ENCODE measurements at places on chromosomes 13 and 19.

GRCh38 chr19:7799640-7800355 is 30.2 kb upstream of the EVI5L start:
- DNase-seq = no peak

DNA sequence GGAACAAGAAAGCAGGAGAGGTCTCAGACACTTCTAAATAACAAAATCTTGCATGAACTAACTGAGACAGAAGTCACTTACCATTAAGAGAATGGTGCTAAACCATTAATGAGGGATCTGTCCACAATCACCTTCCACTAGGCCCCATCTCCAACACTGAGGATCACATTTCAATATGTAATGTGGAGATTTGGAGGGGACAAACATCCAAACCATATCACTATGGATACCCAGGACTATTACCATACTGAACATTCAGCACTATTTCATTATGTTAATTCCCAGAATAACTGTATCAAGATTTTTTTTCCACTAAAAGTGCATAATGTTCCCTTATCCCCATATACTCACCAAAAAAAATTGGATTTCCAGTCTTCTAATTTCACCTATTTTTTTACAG is 491.8 kb downstream of the LMO7 start:
- DNase-seq = no peak

DNA sequence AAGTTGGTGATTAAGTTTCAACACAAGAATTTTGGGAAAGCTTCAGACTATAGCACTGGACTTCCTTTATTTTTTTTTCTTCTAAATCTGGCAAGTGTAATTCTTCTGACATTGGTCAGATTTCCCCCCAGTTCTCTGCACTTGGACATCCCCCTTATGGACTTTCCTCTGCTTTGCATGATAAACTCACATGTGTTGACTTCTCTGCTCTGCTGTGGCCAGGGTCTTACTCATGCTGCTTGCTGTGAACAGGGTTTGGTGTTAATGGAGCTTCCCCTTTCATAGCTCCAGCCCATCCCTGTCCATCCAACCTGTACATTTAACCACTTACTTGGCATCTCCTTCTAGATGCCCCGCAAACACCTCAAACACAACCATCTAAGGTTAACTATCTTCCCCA is 70.5 kb upstream of the SPATA13 start:
- DNase-seq = no peak

GRCh38 chr13:104086759-104087158 is 1020.5 kb upstream of the SLC10A2 start:
- DNase-seq = no peak

GRCh38 chr13:98342953-98343352 is 165.9 kb upstream of the RNF113B start:
- DNase-seq = no peak

DNA sequence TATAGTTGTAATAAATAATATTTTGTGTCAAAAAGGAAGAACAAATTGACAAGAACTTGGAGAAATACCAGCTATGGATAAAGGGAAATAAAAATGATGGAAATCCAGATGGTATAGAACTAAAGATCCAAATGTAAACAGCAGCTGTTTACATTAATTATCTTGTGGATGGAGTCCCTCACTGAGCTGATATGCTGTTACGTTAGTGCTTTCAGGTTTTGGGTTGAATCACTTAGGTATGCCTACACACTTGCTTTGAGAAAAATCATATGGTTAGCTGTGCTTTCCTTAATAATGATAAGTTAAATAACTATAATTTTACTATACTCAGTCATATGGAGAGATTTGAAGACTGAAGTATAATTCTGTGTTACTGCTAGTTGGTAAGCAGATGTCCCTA is 27.7 kb downstream of the WASF3 start:
- no peak for DNase-seq

- DNase-seq = no peak
These were observed 15.9 kb downstream of the BIVM start for GRCh38 chr13:102814793-102815192.

DNA sequence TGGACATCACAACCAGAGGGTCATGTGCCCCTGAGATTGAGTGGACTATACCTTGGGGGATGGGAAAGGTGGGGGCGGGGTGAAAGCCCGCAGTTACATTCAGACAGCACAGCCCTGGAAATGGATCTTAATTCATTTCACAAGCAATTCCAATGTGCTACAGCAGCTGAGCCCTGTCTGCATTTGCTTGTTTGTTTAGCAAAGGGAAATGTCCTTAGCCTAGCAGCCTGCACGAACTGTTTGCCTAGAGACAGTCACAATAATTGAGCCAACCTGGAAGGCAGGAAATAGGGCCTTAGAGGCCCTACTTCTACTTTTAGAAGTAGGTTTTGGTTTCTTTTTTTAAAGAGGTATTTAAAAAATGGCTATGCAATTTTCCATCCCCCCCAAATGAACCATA is 177.3 kb upstream of the KL start:
- peak; percentile 40 for DNase-seq

- DNase-seq = no peak
These were observed 4.2 kb downstream of the SHC2 start for GRCh38 chr19:456547-457110.

DNA sequence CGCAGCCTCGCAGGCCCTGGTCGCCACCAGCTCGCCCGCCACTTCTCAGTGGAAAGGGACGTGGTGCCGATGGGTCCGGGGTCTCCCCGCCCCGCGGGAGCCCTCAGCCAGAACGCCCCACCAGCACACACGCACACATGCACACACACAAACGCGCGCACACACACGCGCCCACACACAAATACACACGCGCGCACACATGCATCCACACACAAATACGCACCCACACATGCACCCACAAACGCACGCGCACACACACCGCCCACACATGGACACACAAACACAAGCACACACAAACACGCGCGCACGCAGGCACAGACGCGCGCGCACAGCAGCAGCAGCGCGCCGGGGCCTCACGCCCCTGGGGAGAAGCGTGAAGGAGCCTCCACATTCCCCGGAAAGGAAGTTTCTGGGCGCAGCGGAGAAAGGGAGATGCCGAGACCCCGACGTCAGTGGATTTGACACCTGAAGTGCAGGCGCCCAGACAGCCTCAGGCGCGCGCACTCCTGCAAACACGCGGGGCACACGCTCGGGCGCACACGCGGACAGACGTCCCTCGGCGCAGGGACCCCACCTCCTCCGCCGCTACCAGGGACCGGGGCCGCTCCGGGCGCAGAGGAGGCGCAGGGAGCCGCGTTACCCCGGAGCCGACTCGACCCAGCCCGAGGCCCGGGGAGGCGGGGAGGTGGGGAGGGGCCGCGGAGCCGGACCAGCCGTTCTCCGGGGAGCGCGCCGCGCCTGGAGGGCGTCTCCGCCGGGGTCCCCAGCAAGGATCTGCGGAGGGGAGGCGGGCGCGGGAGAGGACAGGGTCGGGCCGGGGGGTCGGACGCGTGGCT is 622 bp downstream of the RASA3 start:
- DNase-seq = no peak

DNA sequence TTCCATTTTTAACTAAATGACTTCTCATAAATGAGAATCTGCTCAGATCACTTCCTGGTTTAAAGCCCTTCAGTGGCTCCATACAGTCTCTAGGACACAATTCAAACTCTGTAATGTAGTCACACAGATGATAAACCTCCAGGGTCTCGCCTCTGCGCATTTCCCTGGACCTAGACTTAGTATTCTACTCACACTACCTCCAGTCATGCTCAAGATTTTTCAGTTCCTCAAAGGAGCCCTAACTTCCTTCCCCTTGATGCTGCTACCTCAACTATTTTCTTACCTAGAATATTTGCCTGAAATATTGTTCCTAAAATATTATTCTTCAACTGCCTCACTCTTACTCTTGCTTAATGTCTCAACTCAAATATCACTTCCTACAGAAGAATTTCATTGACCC is 86.7 kb upstream of the TPP2 start:
- no peak for DNase-seq

DNA sequence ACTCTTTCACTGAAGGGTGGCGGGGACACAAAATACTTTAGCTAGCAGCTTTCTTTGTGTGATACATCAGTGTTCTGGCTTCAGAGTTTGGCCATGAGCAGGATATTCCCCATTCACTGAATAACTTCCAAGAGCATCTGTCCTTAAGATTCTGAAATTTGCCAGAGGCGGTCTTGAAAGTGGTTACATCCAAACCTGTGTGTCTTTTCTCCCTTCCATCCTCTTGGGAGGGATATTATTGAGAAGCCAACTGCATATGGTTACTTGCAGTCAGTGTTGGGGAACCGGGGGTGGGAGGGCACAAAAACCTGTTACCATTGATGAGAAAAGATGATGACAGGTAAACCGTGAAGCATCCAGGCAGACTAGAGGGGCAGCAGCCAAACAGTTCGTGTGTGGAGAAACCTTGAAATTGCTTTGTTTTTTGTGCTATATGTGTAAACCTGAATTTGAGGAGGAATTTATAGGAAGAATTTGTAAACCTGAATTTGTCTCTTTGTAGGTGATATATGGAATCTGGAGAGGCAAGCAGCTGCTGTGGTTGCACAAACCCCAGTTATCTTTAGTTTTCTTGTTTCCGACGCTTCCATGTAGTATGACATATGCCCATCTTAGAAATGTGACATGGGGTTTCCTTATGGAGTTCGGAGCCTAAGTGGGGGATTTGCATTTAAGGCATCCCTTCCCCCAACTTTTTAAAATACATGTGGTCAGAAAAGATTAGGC is 104.8 kb downstream of the WDFY2 start:
- DNase-seq = no peak

DNA sequence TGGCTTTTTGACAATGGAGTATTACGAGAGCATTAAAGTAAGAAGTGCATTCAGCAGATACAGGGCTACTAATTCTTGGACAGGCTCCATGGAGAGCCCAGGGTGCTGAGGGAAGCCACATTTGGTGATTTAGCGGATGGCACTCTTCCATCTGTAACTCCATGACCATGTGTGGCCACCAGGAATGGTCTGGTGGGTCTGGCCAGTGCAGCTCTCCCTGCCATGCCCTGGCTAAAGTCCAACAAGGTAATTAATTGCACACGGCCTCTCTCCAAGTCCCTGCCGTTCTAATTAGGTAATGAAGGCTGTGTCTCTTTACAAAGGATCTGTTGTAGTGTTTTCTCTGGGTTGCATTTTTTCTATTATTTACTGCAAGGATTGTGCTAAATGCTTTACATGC is 4.3 kb upstream of the ZFR2 start:
- DNase-seq = no peak

- no peak for DNase-seq
These were observed 21.5 kb upstream of the NFIC start for GRCh38 chr19:3344608-3345598.

DNA sequence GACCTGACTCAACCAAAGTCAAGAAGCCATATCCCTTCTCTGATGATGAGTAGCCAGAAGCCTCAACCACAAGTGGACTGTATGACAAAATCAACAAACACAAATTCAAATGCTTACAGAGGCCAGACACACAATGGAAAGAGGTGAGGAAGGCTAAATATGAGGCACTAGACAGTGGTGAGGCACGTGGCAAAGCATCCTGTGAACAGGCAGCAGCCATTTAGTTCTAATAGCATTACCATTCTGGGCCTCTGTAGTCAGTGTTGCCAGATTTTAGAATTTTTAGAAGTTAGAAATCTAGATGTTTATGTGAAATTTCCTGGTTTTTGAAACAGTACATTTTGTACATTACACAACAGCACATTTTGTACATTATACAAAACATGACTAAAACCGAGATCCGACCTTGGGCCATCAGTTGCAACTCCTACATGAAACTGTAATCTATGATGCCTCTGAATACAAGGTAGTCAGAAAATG is 403.3 kb downstream of the COG6 start:
- DNase-seq = no peak

GRCh38 chr13:27593267-27593666 is 27.1 kb downstream of the LNX2 start:
- DNase-seq = no peak

GRCh38 chr13:109390391-109390790 is 396.0 kb downstream of the IRS2 start:
- no peak for DNase-seq

GRCh38 chr19:58054901-58055874 is 3.9 kb upstream of the ZNF135 start:
- peak; percentile 4 for DNase-seq

GRCh38 chr13:97194479-97194878 is 27.7 kb upstream of the MBNL2 start:
- DNase-seq = no peak

DNA sequence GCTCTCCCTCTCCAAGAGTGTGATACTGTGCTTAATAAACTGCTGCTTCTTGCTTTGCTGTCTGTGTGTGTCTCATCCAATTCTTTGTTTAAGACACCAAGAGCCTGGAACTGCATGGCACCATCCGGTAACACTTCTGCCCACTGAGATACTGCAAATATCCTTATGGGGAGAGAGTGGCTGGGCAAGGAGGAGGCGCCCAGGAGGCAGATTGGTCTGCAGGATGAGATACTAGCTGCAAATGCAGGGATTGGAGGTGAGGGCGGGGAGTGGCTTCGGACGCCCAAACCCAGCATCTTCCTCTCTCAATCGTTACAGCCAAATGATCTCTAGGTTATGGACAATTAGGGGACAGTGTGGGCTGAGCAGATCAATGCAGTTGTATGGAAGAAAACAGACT is 1.7 kb upstream of the SIGLEC7 start:
- DNase-seq = no peak

DNA sequence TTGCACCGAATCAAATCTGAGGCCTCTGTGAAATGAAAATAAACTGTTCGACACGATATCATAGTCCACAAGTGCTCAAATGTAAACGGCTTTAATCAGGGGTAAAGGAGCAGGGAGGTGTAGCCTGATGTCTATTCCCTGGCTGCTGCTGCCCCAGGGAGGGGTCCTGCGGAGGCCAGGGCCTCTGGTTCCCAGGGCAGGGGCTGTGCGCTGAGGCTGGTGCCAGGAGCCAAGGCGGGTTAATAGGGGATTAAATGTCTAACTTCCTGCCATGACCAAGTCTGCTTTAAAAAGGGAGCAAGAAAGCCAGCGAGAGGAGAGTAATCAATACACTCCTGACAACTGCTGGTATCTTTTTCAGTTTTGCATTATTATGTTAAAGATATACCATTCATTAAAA is 59.4 kb downstream of the ZNF536 start:
- no peak for DNase-seq

- no peak for DNase-seq
These were observed 269.4 kb upstream of the NBEA start for GRCh38 chr13:34672631-34673030.

All from GM19239 (cell line).